Muscle of leg (tissue), 16 donors: ENCODE measurements at places on chromosomes 6 and 20. TPM values are rescaled to one million over a fixed set of nuclear protein-coding genes. Genes with fewer than 3 reads are reported as not detected.

DNA sequence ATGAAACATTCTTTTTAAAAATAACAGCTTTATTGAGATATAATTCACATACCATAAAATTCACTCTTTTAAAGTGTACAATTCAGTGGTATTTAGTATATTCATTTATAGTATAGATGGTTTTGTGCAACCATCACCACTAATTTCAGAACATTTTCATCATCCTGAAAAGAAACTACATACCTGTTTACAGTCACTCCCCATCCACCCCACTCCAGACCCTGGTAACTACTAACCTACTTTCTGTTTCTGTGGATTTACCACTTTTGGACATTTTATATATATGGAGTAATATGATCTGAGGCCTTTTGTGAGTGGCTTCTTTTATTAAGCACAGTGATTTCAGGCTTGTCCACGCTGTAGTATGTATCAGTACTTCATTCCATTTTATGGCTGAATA, 2.5 kb upstream of the TMEM217 start:
- no peak for DNase-seq

DNA sequence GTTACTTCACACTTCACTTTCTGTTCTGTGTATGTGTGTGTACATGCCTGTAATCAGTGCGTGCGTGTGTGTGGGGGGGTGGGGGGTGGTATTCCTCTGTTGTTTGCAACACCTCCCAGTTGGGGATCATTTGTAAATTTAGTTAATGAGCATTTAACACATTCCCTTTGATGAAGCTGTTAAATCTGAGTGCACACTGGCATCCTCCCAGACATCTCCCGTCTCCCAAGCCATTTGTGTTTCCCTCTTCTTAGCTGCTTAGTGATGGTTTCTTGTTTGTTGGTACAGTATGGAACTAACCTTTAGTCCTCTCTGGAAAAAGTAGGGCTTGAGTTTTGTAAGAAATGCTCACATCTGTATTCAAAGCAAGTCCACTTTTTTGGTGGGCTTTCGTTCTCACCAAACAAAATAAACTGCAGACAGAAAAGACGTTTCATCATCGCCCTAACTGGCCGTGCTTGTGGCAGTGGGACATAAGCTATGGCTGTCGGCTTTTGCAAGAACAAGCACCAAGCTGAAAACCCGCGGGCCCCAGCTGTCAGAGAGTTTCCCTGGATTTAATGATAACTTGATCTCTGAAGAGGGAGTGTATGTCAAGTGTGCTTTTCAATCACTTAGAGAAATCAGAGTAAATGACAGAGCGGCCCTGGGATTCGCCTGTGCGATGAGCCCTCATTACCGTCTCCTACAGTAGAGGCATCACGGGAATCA, 54.9 kb upstream of the SASH1 start:
- DNase-seq, result no peak

The HRH3 gene
- 0.35 TPM for total RNA-seq

The MICB gene
- 0.75 TPM for total RNA-seq

- no peak for DNase-seq
These were observed 4.1 kb downstream of the HLA-C start for GRCh38 chr6:31267651-31268368.

DNA sequence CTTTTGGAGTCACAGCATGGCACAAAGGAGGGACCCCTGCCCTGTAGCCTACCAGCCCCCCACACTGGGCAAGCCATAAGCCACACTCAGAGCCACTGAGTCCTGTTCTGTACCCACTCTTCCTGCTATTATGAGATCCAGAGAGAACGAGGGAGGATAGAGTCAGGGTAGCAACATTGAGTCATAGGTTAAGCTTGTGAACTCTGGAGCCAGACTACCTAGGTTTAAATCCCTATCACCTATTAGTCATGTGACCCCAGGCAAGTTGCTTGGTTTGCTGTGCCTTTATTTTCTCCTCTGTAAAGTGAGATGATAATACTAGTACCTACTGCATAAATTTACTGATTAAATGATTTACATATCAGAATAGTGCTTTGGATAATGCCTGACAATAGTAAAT, 540 bp downstream of the CNBD2 start:
- no peak for DNase-seq

DNA sequence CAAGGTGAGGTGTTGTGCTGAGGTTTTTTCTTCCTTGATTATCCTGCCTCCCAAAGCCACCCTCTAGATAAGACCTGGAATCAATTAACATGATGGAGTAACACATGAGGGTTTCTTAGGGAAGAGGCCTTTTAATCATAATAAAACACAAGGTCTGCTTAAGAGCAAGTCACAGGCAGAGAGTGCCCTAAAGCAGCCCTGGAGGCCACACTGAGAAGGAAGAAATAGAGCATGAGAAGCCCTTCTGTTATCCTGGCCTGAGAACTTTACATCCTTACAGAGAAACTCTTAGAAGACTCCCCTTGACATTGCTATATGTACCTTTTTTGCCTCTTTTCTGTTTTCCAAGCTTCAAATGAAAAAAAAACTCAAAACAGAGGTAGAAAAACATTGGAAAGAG, 132.3 kb downstream of the CEP57L1 start:
- DNase-seq, result no peak

GRCh38 chr6:53293691-53294090, 55.1 kb downstream of the ELOVL5 start:
- no peak for DNase-seq

The SIGLEC1 gene
- total RNA-seq, result 2.1 TPM
